ENCODE measurements at places on chromosomes 7 and 10.

- no peak for DNase-seq
These were observed 506.8 kb upstream of the AUTS2 start for GRCh38 chr7:69091521-69091920.

DNA sequence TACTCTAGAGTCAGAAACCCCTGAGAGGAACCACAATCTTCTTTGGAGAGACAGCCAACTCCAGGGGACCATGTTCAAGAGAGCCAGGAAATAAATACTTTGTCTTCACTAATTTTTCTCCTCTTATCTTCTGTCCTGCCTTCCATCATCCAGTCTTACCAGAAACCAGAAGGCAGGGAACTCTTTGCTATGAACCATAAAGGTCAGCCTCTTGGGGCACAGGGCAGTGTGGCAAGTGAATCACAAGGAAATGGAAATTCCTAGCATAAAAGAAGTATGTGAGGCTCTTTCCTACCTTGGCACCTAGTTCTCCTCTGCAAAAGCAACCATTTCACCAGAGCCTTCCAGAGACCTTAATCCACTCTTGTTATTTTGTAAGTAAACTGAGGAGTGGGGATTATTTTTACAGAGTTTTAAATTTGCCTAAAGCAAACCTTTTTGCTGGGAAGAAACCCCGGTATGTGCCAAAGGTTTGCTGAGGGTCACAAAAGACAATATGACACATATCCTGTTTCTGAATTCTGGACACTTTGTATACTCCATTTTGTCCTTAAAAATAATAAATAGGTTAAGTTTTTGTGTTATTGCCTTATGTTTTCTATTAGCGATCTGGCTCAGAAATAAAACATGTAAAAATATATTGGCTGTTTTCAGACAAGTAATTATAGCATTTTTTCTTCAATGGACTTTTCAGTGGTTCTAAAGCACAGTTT, 87.1 kb downstream of the ADAM22 start:
- DNase-seq = no peak

GRCh38 chr10:70331486-70332268, 47.9 kb upstream of the NPFFR1 start:
- DNase-seq = peak; percentile 37

GRCh38 chr7:12467837-12468236, 64.2 kb upstream of the VWDE start:
- no peak for DNase-seq

GRCh38 chr7:77537778-77538280, 734 bp downstream of the PTPN12 start:
- peak; percentile 27 for DNase-seq

GRCh38 chr10:82564353-82565196, 689.6 kb downstream of the NRG3 start:
- no peak for DNase-seq

DNA sequence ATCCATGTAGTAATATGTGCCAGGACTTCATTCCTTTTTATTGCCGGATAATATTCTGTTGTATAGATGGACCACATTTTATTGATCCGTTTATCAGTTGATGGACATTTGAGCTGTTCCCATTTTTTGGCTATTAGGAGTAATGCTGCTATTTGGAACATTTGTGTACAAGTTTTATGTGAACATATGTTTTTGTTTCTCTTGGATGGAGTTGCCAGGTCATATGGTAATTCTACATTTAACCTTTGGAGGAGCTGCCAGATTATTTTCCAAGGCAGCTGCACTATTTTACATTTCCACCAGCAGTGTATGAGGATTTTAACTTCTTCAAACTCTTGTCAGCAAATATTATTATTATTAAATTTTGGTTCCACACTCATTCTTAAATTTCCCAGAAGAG, 59.2 kb downstream of the C10orf90 start:
- no peak for DNase-seq

GRCh38 chr10:71835671-71836595, 15.1 kb downstream of the PSAP start:
- DNase-seq = no peak

DNA sequence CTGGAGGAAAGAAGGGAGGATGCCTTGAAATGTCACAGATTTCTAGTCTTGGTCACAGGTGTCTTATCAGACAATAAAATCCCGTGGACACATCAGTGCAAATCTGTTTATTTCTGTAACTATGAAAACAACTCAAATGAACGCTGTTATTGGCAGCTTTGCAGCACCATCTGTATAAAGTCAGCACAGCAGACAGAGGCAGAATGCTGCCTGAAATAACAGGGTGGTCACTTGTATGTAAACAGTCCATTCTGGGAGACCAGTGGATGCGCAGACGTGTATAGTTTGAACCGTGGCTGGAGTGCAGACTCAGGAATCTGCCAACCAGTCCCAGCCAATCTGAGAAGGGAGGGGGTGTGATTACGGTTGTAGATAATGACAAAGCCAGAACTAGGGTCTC, 54.8 kb downstream of the SEC23IP start:
- no peak for DNase-seq

DNA sequence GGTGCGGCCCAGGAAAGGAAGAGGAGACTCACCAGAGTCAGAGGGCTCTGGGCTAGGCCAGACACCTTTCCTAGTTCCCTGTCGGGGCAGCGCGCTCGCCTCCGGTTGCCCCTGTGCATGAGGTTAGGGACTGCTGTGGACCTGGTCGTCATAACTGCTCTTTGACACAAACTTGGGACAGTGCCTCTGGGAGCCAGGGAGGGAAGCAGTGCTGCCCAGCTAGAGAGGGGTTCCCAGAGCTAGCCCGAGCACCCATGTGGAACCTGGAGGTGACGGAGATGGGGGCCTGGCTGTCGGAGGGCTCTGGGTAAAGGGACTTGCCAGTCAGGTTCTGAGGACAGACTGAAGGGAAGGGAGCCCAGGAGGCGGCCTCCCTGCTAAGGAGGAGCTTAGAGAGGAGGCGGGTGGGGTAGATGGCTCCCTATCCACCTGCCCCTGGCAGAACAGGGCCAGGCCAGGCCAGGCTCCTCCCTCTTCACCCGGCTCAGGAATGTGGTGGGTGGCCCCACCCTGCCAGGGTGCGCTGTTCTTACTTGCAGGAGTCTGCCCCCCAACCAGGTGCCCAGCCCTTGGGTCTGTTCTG, 29.7 kb downstream of the AGAP3 start:
- no peak for DNase-seq

GRCh38 chr7:104621321-104621720, 292.9 kb downstream of the LHFPL3 start:
- no peak for DNase-seq

DNA sequence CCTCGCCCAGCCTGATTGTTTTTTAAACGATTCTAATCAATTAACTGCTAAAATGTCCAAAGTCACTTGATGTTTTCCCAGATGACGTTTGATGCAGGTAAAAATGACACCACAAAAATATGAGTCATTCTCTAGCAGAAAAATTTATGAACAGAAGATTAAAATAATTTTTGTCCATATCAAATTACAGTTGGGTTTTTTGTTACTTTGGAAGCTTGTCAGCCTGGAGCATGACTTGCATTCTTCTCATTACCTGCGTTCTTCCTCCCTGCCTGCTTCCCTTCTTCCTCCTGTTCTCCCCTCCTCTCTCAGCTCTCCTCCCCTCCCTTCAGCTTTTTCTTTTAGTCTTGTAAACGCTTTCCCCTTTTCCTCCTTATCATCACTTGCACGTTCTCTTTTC, 18.7 kb downstream of the IL15RA start:
- no peak for DNase-seq

GRCh38 chr10:96090463-96090800, 39.7 kb upstream of the ZNF518A start:
- no peak for DNase-seq

DNA sequence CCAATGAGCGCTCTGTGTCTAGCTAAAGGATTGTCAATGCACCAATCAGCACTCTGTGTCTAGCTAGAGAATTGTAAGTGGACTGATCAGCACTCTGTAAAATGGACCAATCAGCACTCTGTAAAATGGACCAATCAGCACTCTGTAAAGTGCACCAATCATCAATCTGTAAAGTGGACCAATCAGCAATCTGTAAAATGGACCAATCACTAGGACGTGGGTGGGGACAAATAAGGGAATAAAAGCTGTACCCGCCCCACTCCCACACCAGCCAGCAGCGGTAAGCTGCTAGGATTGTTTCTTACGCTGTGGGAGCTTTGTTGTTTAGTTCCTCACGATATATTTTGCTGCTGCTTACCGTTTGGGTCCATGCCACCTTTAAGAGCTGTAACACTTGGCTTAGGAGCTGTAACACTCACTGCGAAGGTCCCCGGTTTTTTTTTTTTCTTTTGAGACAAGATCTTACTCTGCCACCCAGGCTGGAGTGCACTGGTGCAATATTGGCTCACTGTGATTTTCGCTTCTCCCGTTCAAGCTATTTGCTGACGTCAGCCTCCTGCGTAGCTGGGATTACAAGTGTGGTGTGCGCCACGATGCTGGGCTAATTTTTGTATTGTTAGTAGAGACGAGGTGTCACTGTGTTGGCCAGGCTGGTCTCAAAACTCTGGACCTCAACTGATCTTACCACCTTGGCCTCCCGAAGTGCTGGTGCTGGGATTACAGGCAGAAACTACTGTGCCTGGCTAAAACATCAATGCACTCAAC, 184.8 kb downstream of the PTPN20 start:
- DNase-seq = no peak

DNA sequence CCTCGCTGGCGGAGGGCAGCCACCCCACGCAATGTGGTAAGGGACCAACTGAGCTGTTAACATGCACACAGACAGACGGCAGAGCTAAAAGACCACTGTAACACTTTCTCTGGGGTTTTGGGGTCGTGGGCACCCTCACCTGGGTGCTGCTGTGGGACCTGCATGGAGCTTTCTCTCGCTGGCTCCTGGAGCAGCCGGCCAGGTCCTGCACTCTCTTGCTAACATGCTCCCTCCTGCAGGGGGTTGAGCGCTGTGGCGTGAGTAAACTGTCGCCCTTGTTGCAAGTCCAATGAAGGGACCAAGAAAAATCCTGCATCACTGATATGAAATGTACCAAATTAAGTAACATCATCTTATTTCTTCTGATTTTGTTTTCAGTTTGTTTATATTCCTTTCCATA, 92.0 kb downstream of the ADK start:
- DNase-seq = no peak

GRCh38 chr7:24637706-24638105, 64.5 kb downstream of the PALS2 start:
- no peak for DNase-seq

- no peak for DNase-seq
These were observed 212.2 kb downstream of the FAM107B start for GRCh38 chr10:14562218-14563075.

GRCh38 chr10:63755441-63755840, 234.2 kb downstream of the REEP3 start:
- DNase-seq = no peak

GRCh38 chr10:24642921-24643678, 80.6 kb downstream of the ARHGAP21 start:
- DNase-seq = peak; percentile 12

DNA sequence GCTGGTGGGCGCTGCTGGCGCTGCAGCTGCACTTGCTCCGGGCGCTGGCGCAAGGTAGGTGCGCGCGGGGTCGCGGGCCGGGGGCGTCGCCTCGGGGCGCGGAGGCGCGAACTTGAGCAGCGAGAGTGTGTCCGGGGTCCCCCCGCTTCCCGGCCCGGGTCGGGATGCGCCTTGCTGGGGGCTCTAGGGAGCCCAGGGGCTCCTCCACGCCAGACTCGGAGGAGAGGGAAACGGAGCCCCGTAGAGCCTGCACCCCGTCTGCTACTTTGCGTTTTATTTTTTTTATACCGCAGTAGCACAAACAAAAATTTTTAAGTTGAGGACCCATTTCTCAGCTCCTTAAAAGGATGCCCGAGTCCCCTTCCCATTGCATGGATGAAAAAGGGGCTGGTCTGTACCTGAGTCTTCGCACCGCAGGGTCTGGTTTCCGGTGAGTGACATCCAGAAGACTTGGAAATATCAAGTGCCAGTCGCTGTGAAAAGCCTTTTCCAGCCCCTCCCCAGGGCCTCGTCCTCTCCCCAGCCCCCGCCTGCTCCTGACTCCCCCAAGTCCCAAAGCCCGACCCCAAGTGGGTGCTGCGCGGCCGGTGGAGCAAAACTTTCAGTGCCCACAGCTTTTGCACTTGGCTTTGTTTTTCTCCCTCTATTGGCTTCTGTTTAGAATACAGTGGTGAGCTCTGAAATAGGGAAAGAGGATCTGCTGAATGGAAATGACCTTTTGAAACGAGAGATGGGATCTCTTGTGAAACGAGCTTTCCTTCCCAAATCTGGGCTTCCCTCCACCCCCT, 973 bp downstream of the SDK1 start:
- peak; percentile 14 for DNase-seq

GRCh38 chr10:113127261-113127900, 177.3 kb downstream of the TCF7L2 start:
- no peak for DNase-seq

DNA sequence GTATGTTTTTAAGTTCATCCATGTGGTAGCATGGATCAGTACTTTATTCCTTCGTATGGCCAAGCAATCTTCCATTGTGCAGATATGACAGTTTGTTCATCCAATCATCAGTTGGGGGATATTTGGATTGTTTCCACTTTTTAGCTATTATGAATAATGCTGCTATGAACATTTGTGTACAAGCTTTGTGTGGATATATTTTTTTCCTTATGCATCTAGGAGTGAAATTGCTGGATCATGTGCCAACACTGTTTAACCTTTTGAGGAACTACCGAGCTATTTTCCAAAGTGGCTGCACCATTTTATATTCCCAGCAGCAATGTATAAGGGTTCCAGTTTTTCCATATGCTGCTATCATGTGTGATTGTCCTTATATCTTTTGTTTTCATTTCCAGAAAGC, 140.1 kb downstream of the HIBADH start:
- DNase-seq = no peak

- no peak for DNase-seq
These were observed 119.0 kb downstream of the SEC23IP start for GRCh38 chr10:120011359-120012130.

DNA sequence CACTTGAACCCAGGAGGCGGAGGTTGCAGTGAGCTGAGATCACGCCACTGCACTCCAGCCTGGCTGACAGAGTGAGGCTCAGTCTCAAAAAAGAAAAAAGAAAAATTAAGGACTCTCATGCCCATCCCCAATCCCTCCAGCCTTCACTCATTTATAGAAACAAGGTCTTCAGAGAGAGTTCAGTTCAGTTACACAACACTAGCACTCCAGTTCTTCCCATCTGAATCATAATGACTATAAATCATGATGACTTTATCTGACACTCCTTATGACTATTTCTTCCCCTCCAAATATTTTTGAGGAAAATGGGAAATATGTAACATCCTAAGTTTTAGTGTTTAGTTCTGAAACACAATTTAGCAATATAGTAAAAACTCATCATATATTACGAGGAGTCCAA, 107.4 kb upstream of the LSM8 start:
- DNase-seq = no peak

GRCh38 chr10:129690248-129691070, 223.4 kb downstream of the MGMT start:
- DNase-seq = no peak

DNA sequence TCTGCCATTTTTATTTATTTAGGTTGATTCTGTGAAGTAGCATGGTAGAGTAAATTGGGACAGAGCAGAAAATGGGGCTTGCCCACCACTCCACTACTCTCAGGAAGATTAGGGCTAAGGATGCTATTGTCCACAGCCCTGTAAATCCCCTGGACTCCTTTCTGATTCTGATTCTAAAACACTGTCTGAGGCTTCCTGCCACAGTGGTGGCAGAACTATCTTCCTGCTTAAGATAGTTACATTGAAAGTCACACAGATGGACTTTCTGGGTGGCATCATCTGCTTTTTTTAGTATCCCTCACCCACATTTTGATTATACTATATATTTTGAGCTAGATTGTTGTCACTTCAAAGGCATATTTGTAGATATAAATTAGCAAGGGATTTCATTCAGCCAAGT, 50.0 kb downstream of the SPAM1 start:
- DNase-seq = no peak
